ENCODE measurements at places on chromosomes 6 and 20.

GRCh38 chr6:10363911-10364310, 51.0 kb downstream of the TFAP2A start:
- DNase-seq: no peak

GRCh38 chr6:132490478-132491204, 22.3 kb downstream of the STX7 start:
- DNase-seq: no peak

GRCh38 chr20:19456595-19457395, 244.4 kb downstream of the SLC24A3 start:
- no peak for DNase-seq

- DNase-seq: no peak
These were observed 636 bp downstream of the ELOVL2 start for GRCh38 chr6:11043378-11043960.

GRCh38 chr20:17616480-17617211, 46.8 kb downstream of the DSTN start:
- no peak for DNase-seq

GRCh38 chr6:13590574-13591153, 16.3 kb downstream of the SIRT5 start:
- no peak for DNase-seq

DNA sequence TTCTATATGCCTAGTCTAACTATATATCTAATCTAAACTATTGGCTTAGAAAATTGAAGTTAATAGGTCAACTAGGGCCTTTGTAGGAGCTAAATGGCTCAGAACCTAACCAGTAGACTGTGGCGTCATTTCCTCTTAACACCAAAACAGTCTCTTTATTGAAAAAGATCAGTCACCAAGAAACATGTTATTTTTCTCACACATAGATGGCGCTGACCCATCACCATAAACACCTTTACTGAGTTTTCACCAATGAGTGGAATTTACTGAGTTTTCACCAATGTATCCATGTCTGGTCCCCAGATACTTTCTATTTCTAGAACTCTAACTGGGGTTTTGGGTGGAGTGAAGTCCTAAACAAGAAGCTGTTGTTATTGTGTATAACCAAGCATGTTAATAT, 636.0 kb downstream of the BCKDHB start:
- peak; percentile 1 for DNase-seq

DNA sequence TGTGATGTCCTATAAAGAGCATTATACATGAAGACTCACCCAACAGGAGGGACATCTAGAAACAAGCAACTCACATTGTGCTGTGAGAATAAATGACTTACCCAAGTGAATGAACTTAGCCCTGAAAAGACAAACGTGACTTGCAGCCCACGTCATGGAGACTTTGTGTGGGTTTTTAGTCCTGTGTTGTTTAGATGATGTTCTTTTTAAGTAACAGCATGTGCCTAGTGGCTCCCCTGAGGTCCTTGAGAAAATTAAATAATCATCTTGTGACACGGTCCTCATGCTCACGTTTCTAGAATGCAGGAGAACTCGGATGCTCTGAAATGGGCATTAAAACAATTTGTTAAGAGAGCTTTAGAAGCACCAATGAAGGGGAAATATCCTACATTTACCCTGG, 165.1 kb downstream of the SASH1 start:
- DNase-seq: no peak

Data from KG1 (cell line).